KG1 (cell line): ENCODE measurements at places on chromosomes 2 and 18.

DNA sequence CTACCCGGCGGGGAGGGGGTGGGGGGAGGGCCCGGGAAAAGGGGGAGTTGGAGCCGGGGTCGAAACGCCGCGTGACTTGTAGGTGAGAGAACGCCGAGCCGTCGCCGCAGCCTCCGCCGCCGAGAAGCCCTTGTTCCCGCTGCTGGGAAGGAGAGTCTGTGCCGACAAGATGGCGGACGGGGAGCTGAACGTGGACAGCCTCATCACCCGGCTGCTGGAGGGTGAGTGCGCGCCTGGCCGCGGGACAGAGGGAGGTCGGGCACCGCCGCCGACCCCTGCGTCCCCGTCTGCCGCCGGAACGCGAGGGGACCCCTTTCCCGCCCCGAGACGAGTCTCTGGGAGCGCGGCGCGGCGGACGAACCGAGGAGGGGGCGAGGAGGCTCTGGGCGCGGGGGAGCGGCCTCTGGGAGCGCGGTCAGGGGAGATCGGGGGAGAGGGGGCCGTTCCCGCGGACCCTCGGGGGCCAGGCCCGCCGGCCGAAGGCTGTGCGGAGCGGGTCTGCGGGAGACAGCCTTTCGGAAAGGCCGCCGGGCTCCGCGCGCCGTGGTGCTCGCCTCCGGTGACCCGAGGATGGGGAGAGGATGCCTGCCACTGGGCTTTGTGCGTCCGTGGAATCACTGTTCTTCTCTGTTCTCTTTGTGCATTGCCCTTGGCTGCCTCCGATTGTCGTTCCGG is 463 bp downstream of the PPP1CB start:
- no peak for DNase-seq

DNA sequence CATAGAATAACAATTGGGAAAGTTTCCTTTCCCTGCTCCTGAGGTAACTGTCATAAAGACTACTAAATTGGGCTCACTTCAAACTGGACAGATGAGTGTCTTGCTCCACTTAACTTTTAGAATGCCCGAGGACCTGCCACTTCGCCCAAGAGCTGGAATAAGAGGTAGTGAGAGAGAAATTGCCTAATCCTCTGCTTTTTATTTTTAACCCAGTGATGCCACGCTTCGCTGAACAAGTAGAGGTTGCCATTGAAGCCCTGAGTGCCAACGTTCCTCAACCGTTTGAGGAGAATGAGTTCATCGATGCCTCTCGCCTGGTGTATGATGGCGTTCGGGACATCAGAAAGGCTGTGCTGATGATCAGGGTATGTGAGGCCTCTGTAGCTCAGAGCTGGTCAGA is 269.4 kb upstream of the LRRTM1 start:
- DNase-seq, result no peak

DNA sequence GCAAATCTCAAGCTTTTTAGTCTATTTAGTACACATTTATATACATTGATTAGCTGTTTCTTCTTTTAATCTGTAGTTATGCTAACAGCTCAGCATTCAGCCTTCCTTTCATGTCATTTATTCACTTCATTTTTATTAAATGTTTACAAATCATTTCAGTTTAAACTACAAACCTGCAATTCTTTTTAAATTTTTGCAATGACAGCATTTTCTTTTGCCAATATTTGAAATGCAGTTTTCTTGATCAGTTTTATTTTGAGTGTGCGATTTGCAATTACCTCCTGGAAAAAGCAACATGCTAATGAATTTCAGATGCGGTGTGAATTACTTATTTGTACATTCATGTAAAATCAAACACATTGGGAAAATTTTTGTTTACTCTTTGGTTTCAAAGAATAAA is 13.5 kb downstream of the EFEMP1 start:
- no peak for DNase-seq

GRCh38 chr18:52750995-52751394 is 411.0 kb downstream of the DCC start:
- DNase-seq, result no peak
